NCI-H2227 treated with DMSO at 0.1 percent for 48 hours (cell line): ENCODE measurements at places on chromosomes 2 and 18.

- DNase-seq: peak; percentile 53
Measured at GRCh38 chr2:191218292-191218898, 26.8 kb upstream of the MYO1B start.

DNA sequence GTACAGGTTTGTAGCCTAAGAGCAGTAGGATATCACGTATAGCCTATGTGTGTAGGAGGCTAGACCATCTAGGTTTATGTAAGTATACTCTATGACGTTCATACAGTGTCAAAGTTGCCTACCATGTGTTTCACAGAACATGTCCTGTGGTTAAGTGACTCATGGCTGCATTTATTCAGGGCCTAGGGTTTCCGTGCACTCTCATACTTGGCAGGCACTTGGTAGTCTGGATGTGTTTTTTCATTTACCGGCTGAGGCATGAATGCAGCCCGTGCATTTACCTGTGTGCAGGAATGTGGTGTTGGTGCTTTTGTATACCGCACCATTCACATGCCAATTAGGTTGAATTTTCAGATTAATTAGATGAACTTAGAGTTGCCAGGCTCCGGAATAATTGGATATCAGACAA, 43.4 kb downstream of the MYL12B start:
- DNase-seq: no peak

DNA sequence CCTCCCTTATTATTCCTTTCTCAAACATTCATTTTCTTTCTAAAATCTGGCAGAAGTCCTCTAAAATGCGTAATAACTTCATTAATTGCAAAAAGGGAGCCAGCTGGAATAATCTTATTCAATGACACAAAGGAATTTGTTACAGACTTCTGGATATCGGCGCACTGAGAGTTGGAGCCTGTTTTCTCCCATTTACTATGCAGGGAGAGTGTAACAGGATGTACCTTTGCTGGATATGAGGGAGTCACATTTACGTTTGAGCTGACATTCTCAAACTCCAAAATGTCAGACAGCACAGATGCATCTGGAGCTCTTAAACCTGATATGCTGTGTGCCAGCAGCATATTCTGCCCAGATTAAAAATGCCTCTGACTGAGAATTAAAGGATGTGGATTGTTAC, 275.3 kb downstream of the TMX3 start:
- no peak for DNase-seq

DNA sequence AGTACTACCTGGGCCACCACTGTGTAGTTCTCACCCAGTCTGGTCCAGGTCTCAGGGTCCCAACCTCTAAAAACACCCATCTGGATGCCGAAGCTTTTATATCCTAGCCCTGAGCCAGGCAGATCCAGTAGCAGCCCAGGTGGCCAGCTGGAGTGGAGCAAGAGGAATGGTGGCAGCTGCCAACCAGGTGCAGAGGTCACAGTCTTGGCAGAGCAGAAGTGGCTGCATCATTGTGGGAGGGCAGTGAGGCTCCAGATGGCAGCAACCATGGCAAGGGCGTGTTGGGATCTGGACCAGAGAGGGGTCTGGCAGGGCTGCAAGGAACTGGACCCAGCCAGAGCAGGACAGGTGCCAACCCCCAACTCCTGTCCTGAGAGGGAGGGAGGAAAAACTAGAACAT, 72.2 kb upstream of the AGAP1 start:
- DNase-seq: no peak

DNA sequence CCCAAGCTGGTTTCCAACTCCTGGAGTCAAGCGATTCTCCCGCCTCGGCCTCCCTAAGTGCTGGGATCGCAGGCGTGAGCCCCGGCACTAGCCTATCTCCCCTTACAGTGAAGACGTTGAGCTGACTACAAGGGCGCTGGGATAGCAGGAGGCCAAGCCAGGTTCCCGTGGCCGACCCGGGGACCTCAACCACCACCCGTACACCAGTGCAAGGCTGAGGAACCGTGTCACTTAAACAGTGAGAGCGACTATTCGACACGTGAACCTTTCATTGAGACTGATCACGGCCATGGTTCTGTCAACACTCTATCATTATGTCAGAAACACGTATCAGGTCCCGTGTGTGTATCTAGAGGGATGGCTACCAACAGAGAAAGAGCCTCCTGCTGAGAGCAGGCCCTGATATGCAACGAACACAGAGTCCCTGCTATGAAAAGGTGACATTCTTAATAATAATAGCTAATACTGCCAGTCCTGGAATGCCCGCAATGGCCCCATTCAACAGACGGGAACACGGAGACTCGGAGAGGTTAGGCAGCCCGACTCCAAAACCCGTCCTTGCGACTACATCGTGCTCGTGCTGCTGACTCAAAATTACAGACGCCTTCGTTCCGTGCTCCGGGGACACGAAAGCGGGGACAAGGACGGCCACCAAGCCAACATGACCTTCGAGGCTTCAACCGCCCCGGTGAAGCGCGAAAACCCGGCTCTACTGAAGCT, 833 bp downstream of the AFG3L2 start:
- no peak for DNase-seq

GRCh38 chr18:7617738-7618422, 50.8 kb downstream of the PTPRM start:
- no peak for DNase-seq

DNA sequence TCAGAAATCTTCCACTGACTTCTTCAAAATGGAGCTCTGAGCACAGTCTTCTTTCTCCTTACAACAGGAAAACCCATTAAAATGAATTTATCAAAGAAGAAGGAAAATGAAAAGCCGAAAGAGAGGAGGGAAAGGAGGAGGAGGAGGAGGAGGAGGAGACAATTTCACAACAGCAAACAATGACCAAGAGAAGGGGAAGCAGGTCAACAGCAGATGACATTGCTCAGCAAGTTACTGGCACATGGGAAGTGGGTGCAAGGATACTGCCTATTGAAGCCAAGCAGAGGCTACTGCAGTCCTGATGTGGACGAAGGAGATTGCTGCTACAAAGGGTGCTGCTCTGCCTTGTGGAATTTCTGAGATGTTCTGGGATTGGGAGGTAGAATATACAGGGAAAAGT, 268.2 kb upstream of the FBXO11 start:
- DNase-seq: no peak

- DNase-seq: no peak
Measured at GRCh38 chr2:32376756-32377155, 19.9 kb downstream of the BIRC6 start.

- no peak for DNase-seq
Measured at GRCh38 chr2:222952204-222952603, 91.4 kb downstream of the ACSL3 start.

GRCh38 chr18:30982285-30982992, 60.1 kb downstream of the DSC3 start:
- no peak for DNase-seq

DNA sequence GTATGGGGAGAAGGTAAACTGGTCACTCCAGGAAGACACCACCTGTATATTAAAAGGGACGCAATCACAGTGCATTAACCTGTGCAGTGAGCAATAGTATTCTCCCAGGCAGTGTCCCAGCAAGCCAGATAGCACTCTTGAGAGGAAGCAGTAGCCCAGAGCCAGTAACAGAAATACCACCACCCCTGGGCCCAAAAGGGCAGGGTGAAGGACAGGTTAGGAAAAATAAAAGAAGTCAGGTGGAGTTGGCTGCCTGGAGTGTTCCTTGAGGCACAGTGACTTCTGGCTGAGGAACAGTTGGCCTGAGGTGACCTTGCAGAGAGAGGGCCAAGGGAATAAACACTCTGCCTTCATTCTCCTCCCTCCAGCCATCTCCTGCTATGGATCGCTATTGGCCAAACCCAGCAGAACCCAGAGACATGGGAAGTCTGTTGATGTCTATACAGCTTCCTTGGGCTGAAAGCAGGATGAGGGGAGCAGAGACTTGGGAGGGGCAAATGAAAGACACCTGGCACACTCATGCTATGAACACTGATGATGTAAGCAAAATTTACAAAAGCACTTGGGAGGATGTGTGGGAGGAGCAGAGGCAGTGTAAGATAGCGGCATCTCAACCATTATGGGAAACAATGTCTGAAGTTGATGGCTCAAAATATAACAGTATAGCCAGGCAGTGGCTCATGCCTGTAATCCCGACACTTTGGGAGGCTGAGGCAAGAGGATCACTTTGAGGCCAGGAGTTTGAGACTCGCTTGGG, 7.5 kb downstream of the C18orf32 start:
- no peak for DNase-seq

GRCh38 chr2:21282515-21282898, 158.7 kb downstream of the TDRD15 start:
- no peak for DNase-seq

DNA sequence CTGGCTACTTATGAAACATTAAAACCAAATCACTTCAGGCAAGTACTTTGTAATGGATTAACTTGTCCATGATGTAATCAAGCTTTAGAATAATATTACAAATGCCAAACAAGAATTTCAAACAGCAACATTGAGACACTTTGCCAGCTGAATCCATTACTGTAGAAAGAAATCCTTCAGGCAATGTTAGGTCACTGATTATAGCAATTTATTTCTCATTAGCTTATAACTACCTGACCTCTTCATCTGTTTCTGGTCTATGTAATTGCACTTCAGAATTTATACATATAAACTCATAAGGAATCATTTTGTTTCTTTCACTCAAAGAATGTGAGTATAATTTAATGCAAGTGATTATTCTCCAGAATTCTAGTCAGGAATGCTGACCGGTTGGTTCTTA, 692.6 kb upstream of the TMEFF2 start:
- DNase-seq: no peak

DNA sequence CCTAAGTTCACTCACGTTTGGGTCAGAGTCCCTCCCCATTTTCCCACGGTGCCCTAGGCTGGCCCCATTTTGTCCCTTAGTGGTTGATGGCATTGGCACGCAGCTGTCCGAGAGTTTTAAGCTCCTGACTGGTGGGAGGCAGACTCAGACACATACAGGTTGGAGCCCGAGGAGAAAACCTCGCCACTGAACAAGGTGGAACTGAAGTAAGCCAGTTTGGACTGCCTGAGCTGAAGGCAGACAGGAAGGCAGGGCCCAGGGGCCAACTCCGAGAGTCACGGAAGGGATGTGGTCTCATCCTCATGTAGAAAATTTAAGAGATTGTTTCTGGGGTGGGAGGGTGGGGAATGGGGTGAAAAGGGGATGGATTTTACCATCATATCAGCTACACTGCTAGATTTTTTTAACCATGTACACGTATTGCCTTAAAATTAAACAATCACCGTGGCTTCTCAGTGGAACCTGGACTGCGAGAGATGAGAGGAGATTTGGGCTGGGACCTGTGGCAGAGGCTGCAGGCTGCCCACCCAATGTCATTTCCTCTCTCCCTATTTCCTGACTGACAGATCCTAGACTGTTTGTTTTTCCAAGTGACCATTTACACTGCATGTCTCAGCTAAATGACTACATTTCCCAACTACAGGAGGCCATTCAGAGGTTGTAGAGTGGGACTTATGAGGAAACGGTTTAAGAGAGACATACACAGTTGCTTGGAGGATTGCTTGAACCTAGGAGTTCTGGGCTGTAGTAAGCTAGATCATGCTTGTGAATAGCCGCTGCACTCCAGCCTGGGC, 19.4 kb upstream of the NMUR1 start:
- no peak for DNase-seq

DNA sequence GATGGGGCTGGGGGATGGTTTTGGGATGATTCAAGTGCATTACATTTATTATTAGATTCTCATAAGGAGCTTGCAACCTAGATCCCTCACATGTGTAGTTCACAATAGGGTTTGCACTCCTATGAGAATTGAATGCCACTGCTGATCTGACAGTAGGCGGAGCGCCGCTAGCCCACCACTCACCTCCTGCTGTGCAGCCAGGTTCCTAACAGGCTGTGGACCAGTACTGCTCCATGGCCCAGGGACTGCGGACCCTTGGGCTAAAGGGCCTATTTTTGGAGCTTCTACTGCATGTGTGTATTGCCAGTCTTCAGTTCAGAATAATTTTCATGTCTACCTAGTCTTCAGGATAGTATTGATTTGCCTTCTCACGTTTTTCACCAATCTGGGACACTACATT, 165.3 kb upstream of the TWIST2 start:
- no peak for DNase-seq

DNA sequence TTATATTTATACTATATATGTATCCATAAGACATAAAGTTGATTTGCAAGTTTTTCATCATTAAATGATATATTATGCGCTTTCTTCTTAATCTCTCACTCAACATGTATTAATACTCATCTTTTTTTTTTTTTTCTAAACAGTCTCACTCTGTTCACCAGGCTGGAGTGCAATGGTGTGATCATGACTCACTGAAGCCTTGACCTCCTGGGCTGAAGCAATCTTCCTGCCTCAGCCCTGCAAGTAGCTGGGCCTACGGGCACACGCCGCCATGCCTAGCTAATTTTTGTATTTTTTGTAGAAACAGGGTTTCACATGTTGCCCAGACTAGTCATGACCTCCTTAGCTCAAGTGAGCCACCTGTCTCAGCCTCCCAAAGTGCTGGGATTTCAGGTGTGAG, 51.4 kb upstream of the MAP4K3 start:
- no peak for DNase-seq

DNA sequence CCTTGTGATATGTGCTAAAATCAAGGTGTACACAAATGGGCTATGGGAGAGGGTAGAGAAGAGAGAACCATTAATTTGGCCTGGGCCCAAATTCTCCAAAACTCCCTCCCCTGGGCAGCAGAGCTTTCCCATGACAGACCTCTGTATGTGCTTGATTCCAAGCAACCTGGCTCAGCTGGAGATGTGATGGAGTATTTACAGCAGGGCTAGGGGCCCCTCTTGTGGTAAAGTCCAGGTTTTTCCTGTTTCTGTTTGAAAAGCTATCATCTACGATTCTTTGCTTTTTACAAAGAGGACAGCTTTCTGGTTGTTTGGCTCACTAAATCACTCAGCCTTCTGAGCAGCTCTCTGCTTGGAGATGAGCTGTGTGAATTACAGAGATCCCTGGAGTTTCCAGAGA, 40.3 kb downstream of the KCNS3 start:
- peak; percentile 8 for DNase-seq

DNA sequence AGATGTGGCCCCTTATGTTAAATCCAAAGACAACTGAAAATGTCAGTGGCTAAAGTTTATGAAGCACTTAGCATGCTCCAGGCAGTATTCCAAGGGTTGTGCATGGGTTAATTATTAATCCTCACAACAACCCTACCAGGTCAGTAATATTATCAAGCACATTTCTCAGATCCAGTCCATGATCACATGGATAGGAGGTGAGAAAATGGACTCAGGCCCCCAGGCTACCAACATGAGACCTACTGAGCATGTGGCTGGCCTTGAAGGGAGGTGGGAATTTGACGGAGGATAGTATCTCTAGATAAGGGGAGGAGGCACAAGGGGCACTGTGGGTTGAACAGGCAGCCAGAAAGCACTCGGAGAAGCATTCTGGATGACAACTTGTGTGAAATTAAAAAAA, 412.0 kb downstream of the MEIS1 start:
- no peak for DNase-seq

DNA sequence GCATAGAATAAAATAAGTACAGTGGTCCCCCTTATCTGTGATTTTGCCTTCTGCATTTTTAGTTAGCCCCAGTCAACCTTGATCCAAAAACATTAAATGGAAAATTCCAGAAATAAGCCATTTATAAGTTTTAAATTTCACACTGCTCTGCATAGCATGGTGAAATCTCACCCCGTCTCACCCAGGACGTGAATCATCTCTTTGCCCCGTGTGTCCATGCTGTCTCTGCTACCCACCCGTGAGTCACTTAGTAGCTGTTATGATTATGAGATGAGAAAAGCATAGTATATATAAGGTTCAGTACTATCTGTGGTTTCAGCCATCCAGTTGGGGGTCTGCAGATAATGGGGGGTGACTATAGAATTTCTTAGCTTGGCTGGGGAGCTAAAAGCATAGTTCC, 67.3 kb downstream of the RHBDD1 start:
- DNase-seq: no peak

GRCh38 chr2:212133337-212133736, 405.3 kb downstream of the ERBB4 start:
- no peak for DNase-seq
